Activated naive CD4-positive, alpha-beta T cell (primary cell): ENCODE measurements at places on chromosomes 4 and X.

GRCh38 chr4:8699479-8700145 lies 107.0 kb downstream of the CPZ start:
- DNase-seq: no peak

- no peak for DNase-seq
Observed at GRCh38 chr4:18733961-18734360, 712.4 kb upstream of the LCORL start.

GRCh38 chr4:15601862-15602261 lies 53.3 kb downstream of the FBXL5 start:
- DNase-seq: no peak

DNA sequence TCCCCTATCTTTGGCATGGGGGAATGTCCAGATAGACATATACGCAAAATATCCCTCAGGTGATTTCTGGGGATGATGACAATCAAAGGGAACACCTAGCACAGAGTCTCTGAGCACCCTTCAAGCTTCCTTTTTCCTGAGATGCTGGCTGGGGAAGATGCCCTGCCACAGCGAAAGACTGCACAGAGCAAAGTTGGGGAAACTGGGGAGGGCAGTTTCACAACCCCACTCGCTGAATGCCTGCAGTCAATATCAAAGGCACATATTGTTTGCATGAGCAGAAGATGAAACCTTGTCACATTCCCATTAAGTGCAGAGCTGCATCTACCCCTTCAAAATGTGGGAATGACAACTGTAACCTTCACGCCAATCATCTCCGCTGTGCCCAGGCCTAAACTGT lies 2.6 kb downstream of the GPC4 start:
- DNase-seq: no peak

- no peak for DNase-seq
Observed at GRCh38 chrX:1105671-1106419, 106.6 kb downstream of the CRLF2 start.

- DNase-seq: no peak
Observed at GRCh38 chr4:7171191-7171900, 21.0 kb upstream of the SORCS2 start.

DNA sequence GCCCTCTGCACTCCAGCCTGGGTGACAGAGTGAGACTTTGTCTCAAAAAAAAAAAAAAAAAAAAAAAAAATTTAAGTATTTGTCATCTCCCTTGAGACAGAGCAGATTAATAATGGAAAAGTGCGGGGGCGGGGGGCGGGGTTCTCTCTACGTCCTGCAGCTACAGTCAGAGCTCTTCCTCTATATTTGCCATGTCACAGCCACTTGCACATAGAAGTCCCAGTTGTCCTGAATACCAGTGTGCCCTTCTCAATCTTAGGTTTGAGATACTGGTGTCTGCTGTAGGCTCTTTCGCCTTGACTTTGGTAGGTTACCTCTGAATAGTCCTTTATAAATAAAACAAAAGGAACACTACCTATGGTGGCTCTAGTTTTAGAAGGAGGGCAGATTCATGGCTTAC lies 237.8 kb upstream of the PGRMC2 start:
- no peak for DNase-seq

DNA sequence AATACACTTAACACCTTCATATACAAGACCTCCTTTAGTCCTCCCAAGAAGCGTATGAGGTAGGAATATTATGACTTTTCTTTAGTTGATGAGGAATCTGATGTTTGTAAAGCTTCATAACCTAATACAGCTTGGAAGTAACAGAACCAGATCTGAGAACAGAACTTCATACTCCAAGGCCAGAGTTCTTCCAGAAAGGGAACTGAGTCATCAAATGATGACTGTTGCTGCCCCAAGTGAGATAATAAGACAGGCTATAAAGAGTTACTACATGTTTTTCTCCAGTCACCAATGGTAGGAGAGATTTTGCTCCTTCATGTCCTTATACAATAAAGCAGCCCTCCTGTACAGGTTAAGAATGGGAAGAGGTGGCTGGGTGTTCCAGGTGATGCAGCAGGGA lies 74.3 kb upstream of the ANXA3 start:
- DNase-seq: no peak

GRCh38 chr4:76748649-76749048 lies 149.3 kb downstream of the SOWAHB start:
- DNase-seq: no peak

DNA sequence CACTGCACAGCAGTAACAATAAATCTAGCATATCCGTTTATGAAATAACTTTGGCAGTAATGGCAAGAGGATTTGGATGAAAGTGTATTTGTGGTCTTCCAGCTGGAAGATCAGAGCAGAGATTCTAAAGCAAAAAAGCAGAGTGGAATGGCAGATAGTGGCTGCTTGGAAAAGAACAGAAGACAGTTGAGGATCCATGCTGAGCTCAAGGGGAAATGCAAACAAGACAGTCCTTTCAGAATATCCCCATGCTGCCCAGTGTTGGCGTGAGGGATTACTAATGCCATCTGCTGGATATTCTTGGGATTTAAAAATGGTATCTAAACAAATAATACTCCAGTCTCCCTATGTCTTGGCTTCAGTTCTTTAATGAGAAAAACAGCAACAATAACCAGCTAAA lies 629.1 kb upstream of the ATOH1 start:
- DNase-seq: no peak

DNA sequence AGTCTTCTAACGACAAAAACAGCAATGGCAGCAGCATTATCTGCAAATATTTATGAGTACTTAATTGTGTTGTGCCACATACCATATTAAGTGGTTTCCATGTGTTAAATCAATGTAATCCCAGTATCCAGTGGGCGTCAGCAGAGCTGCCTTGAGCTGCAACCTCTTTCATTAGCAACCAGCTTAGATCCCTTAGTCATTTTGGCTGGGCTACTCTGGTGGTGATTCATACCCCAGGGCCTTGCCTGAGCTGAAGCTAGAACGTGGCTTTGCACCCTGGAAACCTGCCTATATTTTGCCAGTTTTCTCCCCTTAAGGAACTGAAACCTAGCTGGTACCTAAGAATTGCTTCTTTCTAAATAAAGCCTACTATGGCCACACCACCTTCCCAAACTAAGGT lies 474.3 kb upstream of the FTHL17 start:
- DNase-seq: no peak

DNA sequence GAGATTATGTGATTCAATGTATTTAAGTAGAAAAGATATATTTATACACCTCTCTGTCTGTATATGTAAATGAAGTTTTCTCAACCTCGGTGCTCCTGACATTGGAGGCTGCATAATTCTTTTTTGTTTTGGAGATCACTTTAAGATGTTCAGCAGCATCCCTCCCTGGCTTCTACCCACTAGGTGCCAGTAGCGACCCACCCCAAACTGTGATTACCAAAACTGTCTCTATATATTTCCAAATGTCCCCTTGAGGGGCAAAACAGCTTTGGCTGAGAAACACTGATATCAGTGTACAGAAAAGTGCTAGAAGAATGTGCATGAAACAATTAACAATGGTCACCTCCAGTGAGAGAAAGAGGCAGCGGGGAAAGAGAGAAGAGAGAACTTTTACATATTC lies 51.2 kb downstream of the DCX start:
- DNase-seq: no peak

- DNase-seq: no peak
Observed at GRCh38 chr4:24482871-24483270, 101.5 kb downstream of the DHX15 start.

GRCh38 chr4:84384801-84385200 lies 114.3 kb downstream of the NKX6-1 start:
- no peak for DNase-seq

DNA sequence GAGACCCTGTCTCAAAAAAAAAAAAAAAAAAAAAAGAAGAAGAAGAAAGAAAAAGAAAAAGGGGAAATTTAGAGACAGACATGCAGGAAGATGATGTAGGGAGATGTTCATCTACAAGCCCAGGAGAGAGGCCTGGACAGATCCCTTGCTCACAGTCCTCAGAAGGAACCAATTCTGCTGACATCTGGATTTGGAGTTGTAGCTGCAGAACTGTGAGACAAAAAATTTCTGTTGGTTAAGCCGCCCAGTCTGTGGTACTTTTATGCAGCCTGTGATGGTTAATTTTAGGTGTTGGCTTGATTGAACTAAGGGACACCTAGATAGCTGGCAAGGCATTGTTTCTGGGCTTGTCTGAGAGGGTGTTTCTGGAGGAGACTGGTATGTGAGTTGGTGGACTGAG lies 10.1 kb upstream of the STIM2 start:
- no peak for DNase-seq

DNA sequence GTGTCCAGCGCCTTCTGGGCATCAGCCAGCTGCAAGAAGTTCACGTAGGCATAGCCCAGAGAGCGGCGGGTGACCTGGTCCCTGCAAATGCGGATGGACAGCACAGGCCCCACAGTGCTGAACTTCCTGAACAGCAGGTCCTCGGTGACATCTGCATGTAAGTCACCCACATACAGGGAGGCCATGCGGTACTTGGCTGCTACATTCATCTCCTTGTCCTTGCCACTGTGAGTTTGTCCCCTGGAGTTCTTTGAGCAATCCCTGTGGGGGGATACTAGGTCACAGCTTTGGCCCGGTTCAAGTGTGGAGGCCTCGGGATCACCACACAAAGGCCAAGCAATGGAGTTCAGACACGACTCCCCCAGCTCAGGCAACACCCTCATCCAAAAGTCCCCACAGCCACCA lies 776 bp downstream of the PABPC4L start:
- no peak for DNase-seq

DNA sequence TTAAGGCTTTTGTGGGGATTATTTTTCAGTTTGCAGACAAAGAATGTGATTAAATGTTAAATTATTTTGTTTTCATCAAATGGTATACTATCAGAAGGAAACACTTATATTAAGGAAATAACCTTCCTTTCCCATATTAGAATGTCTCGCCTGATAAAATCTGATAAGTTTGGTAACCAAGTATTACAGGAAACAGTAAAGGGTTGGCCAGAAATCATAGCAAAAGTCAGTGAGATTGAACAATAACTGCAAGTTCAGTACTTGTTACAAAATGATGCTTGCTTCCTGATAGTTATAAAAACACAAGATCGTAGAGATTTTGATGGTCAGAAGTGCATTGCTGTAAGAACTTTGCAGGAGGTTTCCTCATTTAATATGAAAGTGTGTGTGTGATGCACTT lies 40.5 kb downstream of the FABP2 start:
- DNase-seq: no peak

DNA sequence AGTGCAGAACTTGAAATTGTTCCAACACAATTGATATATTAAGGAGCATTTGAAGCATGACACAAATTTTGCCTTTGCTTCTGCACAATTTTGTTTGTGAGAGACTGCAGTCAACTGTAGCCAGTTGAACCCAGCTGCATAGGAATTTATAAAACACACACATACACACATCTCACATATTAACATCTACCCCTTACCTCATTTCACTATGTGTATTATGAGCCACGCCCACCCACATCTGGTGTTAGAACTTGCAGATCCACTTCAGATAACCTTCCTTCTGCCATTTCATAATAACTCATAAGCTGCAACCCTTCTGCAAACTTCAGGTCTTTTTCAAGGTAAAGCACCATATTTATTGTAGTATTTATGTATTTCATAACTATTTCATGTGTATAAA lies 188.1 kb upstream of the WDFY3 start:
- DNase-seq: no peak

DNA sequence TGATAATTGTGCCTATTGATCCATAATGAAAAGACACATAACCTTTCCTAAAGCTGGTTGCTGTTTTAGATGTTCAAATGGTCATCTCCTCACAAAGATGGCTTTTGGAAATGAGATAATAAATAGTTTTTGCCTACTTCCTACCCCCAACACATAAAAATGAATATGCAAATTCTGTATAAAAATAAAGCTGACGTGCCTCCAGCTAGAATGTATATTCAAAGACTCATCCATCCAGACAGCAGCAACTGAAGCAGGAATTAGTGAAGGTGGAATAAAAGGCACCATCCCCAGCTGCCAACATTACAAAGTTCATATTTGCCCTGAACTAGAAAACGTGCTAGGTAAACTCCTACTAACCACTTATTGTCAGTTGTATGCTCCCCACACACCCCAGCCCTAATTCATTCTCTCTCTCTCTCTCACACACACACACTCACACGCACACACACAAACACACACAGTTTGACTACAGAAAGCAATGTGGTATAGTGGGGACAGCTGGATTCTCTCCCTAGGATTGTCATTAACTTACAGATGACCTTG lies 53.6 kb downstream of the PCDH19 start:
- DNase-seq: no peak

DNA sequence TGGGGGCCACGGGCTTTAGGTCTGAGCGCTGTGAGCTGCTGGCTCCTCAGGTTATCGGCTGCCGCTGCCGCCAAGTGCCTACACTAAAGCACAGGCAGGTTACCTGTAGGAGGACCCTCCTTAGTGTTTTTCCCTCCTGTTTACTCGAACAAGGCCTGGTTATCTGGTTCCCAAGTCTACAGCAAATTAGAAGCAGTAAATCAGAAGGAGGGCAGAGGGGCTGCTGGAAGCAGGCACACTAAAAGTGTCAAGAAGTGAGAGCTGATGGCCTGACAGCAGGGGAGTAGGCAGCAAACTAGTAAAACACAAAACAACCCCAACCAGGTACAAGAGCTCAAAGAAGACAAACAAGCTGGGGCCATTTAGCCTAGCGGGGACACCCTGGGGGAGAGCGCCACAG lies 125.0 kb upstream of the PJA1 start:
- DNase-seq: no peak

DNA sequence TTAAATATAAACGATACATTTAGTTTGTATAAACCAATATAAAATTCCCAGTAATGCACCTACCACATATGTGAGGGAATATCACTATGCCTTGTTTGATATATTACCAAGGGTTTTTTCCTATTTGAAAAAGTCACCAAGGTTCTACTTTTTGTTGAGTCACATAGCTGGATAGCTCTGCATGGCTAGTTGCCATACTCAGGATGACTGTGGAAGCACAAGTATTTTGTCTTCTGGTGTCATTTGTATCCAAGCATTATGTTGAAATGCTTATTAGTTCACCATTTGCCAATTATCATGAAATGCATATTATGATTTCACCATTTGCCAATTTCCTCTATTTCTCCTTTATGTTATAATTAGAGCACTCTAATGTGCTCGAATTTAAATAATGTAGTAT lies 162.7 kb upstream of the TTC29 start:
- no peak for DNase-seq

GRCh38 chrX:118114971-118115370 lies 1.6 kb downstream of the KLHL13 start:
- DNase-seq: no peak

DNA sequence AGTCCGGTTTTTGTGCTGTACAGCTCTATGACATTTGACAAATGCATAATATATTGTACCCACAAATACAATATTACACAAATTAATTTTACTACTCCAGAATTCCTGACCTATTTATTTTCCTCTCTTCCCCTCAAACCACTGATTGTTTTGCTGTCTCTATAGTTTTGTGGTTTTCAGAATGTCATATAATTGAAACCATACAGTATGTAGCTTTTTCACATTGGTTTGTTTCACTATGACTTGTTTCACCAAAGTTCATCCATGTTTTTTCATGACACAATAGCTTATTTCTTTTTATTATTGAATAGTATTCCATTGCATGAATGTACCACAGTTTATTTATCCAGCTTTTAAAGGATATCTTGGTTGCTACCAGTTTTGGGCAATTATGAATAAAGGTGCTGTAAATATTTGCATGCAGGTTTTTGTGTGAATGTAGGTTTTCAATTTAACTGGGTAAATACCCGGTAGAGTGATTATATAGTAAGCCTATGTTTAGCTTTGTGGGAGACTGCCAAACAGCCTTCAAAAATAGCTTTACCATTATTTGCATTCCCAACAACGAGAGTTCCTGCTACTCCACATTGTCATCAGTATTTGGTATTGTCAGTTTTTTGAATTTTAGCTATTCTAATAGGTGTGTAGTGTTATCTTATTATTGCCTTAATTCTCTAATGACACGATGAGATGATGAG lies 25.9 kb downstream of the RNF175 start:
- DNase-seq: no peak
